Esophagus squamous epithelium (tissue), 5 donors: ENCODE measurements at places on chromosomes 3 and 15. TPM values are rescaled to one million over a fixed set of nuclear protein-coding genes. Genes with fewer than 3 reads are reported as not detected.

DNA sequence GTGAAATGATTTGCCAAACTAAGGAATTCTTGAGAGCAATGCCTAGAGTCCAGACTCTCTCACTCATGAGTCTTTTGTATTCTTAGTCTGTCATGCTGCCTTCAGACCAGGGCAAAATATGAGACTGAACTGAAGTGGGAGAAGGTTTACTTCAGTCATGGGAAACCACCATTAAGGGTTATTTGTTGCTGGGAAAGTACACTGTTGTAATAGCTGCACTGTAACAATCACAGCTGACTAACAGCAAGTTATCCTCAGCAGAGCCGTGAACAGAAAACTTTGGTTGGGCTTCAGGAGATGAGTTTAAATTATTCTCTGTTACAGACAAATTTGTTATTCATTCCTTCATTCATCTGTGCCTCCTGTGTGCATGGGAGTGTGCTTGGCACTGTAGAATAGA lies 258.5 kb downstream of the ROBO2 start:
- DNase-seq: no peak

DNA sequence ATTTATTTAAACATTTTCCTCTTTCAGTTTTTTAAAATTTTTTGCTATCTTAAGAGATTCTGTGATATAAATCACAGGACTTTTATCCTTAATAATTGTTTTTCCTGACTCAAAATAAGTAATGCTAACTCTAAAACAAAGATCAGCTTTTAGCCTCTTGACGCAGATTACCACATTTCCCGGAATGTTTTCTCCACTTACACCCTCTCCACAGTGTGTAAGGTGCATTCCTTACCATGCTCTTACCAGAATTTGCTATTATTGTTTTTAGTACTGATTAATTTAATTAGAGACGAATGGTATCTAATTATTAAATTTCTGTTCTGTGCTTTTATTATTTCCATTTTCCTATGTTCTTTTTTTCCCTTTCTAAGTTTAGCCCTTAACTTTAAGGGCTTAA lies 34.8 kb downstream of the GUCA1C start:
- no peak for DNase-seq

GRCh38 chr3:158683230-158683962 lies 10.9 kb upstream of the LXN start:
- DNase-seq: no peak

C2CD4A gene
- 0.18 TPM for total RNA-seq

STRC gene
- 0.03 TPM for total RNA-seq

- no peak for DNase-seq
These were observed 240.2 kb upstream of the ZNF717 start for GRCh38 chr3:76025561-76025960.

NRG4 gene
- 0.92 TPM for total RNA-seq

DNA sequence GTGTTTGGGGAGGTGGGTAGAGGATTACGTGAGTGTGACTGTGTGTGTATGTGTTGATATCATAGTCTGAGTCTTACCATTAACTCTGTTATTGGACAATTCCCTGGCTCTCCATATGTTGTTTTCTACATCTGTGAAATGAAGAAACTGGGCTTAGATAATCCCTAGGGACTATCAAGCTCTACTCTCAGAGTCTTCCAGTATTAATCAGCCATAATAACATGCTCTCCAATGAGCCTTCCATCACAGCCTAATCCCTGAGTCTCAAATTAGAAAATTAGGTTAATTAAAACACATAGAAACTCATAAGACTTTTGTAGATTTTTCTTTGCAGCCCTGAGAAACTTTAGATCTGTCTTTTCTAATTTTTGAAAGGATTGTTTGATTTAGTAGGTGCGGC lies 404.2 kb upstream of the RARB start:
- no peak for DNase-seq

DNA sequence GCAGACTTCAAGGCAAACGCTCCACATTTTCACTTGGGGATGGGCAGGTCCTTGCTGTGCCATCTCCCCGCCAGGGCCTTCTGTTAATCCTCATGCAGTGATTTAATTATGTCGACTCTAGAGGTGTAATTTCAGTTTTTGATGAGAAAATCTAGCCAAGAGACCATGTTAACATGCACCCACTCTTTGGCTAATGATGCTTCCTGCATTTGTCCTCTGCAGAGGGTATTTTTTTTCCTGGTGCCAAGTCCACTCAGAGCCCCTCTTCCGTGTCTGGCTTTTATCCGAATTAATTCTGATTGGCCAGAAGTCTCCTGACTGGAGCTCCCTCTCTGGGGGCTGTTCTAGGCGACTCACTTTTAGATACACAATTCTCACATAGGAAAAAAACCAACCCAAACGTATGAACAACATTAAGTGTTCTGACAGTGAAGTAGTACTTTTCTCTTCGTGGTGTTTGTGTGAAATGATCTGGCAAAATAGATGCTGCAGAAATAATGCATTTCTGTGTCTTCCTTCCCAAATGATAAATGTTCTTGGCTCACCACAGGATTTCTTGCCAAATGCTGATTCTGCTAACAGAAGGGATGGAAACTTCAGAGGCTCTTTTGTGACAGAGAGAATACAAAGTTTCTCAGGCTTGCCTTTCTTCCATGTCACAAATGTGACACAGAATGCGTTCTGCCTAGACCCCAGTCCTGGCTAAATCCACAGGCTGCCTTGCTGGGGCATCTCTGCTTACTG lies 190.0 kb downstream of the CACNA2D3 start:
- no peak for DNase-seq

MCTP2 gene
- 29.9 TPM for total RNA-seq

ZNF662 gene
- 2.4 TPM for total RNA-seq

- DNase-seq: no peak
These were observed 80.3 kb downstream of the ADAMTS7 start for GRCh38 chr15:78730955-78731354.

DNA sequence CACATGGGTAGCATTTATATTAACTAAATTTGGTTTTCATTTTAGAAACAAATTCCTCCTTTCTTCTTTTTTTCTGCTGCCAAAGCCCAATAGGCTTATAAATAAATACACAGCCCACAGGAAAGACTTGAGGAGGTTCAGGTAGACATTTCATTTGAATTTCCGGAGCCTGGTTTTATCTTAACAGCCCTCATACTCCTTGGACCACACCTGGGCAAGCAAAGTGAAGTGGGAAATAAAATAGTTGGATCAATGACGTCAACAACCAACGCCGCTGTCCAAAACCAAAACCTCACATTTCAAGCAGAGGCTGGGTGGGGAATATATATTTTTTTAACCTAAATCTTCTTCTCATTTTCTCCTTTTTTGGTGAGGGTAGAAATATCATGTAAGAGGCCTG lies 53.2 kb downstream of the RFTN1 start:
- no peak for DNase-seq

LINGO1 gene
- 0.09 TPM for total RNA-seq

- DNase-seq: no peak
These were observed 129.4 kb upstream of the ADPGK start for GRCh38 chr15:72912996-72913395.

KNG1 gene
- total RNA-seq: not detected

- no peak for DNase-seq
These were observed 54.4 kb upstream of the HERC1 start for GRCh38 chr15:63888146-63888545.

CRABP1 gene
- not detected for total RNA-seq

DNA sequence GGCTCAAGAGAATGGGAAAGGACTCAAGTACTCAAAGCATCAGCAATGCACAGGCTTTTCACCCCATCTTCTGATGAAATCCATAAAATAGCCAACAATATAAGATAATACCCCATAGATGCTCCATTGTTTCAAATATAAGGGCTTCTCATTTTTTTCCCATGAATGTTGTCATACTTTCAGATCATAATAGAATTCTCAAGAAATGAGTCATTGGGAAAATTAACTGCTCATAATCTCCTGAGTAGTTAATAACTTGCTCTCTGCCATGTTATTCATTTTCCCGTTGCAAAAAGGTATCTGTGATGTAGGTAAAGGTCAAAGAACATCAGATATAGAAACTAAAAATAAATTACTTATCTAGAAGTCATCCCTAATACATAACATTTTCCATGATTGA lies 121.9 kb downstream of the NSUN3 start:
- DNase-seq: no peak

FETUB gene
- 23.3 TPM for total RNA-seq

DNA sequence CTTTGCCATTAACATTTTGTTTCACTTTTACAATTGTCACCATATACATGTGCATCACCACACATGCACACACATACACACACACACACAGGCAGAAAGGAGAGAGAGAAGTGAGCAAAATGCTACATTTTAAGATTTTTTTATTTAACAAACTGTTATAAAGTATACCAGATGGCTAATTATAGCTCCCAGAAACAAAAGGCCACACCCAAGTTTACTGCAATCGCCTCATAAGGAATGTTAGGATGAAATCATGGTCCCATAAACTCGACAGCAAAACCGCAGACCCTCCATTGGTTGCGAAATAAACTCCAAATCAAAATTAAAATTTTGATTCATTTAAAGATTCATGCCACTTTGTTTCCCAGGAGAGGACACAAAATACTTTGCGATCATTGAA lies 16.1 kb upstream of the C15orf61 start:
- DNase-seq: no peak

DNA sequence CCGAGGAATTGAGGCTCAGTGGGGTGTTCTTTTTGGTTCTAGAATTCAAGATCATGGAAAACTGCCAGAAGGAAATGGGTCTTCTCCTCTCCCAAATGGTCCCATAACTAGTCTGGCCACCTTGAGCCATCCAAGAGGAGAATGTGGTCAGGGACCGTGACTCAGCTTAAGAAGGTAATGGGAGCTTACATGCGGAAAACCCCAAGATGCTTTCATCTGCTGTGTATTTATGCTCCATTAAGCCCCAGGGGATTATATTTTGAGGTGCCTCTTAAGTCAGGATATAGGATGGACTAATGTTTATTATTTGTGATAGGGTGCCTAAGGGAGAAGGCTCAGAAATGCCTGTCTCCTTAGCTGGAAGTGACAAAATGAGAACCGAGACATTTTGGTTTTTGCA lies 39.2 kb upstream of the DLG1 start:
- no peak for DNase-seq

- DNase-seq: no peak
These were observed 152.5 kb downstream of the FOXP1 start for GRCh38 chr3:71430941-71431552.

DNA sequence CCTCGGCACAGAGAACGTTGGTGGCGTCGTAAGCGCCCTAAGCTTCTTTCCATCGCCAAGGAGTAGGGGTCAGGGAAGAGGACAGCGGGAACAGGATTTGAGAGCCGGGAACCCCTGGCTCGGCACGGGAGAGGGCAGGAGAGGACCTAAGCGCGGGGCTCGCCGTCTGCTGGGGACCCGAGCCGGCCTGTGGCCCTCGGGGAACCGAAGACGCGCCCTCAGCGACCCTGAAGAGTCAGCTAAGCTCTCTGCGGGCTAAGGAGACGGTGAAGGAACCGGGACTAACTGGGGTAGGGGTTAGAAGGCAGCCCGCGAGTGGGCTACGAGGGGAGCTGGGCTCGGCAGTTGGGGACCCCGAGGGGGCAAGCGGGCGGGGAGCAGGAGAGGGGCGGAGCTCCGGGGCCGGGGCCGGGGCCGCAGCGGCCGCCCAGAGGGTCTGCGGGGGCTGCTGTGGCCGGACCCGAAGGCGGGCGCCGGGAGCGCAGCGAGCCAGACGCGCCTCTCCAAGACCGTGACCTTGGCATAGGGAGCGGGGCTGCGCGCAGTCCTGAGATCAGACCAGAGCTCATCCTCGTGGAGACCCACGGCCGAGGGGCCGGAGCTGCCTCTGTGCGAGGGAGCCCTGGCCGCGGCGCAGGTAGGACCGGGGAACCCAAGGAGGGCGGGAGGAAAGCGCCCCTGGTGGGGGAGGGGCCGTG lies 574 bp downstream of the CASR start:
- DNase-seq: no peak

- DNase-seq: no peak
These were observed 224.7 kb upstream of the SATB1 start for GRCh38 chr3:18649666-18650363.

IRAK2 gene
- total RNA-seq: 11.0 TPM

SH3GL3 gene
- 1.5 TPM for total RNA-seq

DNA sequence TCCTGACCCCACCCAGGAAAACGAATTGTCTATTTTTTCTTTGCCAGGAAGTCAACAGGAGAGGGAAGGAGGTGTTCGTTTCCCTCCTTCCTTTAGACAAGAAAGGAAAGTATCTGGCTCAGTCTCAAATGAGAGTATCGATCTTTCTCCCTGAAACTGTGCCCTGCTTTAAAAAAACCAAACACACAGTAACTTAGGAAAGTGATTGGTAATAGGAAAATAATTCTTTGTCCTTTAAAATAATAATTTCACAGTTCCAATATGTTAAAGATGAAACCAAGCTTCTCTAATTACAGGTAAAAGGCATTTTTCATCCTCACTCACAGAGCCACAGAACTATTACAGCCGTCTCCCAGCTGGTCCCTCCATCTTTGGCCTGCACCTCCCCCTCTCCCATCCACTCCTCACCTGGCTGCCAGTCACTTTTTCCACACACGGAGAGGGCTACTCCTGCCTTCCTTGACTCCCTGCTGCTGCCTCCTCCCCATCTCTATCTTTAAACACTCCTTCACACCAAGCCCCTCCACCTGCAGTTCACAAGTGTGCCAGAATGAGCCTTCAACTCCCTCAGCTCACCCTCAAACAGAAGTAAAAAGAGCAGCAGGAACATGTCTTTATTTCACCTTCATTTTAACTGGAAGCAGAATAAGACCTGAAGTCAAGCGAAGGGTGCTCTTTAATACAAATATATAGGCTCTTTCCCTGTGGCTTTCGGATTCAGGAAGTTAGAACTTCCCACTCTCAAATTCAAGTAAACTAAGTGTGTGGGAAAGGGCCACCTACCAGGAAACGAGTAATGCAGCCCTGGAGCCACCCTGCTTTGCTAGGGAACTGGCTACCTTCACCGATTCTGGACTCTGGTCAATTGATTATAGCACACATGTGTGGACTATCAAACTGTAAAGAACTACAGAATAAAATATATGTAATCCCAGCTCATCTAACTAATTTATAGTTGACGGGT lies 116.4 kb downstream of the SENP2 start:
- DNase-seq: no peak

GRCh38 chr3:195856410-195857084 lies 44.8 kb upstream of the MUC4 start:
- DNase-seq: no peak

PARP15 gene
- total RNA-seq: 2.3 TPM
